Central memory CD4-positive, alpha-beta T cell (primary cell): ENCODE measurements at places on chromosomes 5 and 9.

DNA sequence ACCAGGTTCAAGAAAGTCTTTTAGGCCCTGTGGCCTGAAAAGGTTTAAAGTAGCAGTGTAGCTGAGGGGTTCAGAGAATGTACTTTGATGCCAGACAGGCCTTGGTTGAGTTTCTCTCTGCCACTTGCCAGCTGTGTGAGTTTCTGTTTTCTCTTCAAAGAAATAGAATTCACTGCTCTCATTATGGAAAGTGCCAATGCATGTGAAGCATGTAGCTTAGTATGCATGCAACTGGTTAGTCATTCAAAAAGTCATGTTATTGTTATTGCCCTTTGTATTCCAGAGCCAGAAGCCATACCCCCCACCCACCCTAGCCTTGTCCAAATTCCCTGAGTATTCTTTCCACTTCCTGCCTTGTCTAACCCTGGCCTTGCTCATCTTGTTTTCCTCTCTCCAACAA, 101.7 kb downstream of the ADRB2 start:
- DNase-seq: no peak

DNA sequence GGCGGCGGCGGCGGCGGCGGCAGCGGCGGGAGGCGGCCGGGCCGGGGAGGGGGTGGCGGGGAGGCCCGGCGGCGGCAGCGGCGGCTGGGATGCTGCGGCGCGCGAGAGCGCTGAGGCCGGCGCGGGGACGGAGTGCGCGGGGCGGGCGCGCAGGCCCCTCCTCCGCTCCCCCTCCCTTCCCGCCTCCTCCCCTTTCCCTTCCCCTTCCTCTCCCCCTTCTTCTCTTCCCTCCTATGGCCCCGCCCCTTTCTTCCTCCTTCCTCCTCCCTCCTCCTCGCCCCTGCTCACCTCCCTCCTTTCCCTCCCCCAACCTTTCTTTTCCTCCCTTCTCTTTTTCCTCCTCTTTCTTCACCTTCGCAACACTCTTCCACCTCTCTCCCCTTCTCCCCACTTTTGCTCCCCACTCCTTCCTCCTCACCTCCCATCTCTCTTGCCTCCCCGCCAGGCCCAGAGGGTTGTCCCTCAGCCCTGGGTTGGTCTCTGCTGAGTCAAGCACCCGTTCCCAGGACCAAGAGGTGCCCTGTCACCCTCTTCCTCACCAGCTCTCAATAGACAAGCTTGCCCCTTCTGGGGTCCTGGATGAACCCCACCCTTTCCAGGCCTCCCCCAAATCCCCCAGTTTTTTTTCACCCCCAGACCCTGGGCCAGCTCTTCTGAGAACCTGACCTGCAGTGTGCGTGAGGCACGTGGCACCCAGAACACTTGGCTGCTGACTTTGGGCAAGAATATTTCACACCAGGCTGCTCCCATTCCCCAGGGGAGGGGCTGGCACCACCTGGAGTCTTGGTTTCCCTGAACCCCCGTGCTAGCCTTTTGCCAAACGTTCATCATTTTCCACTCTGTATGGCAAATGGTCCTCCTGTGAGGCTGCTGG, at the start of gene SEMA4D:
Gene SEMA4D, minus strand, starts transcription at position 136 of the 874 bp plus-strand sequence. CDS start 92,657 bp downstream, outside the sequence.
- DNase-seq: peak; percentile 31

GRCh38 chr9:129938291-129938979, 103.2 kb downstream of the USP20 start:
- no peak for DNase-seq

GRCh38 chr5:32083981-32084430, 90.1 kb downstream of the GOLPH3 start:
- no peak for DNase-seq

DNA sequence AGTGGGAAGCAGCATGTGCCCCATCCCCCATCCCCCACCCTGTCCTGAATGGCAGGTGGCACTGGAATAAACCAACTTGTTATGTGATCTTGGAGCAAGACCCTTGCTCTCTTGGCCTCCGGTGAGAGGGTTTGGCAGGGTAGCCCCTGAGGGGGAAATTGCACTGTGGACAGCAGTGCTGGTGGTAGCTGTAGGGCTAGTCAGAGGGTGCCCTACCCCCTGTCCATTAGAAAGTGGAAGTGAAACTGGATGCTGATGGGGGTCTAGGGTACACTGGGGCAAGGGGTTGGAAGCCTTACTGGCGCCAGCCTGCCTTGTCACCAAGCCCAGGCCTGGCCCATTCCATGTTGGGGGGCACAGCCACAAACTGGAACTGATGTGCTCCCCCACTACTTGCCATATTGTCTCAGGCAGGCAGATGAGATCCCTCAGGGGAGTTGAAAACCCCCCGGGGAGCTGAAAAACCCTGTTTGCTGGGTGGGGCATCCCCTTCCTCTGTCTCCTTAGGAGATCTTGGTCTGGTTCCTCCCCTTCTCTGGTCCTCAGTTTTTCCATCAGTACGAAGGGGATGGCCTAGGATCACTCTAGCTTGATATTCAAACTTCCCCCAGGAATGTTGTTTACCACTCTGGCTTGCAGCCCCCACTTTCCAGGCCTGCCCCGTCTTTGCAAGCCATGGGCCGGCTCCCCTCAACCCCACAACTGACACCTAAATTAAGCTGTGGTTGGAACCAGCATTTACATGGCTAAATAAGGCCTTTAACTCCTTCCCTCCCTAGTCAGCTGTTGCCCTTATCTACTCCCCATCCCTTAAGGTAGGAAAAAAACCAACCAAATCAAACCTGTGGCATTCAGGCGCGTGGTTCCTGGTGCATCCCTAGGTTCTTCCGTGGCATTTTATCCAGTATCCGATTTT, 14.4 kb upstream of the SYNPO start:
- DNase-seq: no peak

DNA sequence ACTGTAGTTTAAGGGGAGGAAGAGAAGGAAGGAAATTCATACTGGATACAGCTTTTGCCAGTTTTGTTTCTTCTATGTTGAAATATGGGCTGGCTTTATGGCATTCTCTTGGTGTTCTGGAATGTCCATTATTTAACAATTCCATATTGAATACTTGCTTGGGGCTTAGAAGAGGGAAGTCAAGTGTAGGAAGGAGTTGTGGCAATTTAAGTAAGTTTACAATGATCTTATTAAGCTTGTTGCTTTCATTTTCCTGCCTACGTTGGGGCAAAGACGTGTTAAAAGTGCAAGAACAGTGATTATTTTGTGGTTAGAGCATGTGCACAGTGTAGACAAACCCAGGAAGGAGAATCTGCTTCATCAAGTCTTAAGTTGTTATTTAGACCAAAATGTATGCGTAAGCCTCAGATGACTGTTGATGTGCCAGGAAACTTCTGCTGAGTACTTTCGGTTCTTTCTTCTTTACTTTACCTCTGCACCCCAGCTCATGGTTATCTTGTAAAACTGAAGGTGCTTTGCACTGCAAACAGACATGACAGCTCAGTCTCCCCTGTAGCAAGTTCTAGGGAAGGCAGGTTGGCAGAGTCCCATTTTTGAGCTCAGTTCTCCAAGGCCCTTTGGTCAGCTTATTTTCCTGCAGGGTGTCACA, 75.8 kb downstream of the F2RL2 start:
- DNase-seq: peak; percentile 86

- DNase-seq: no peak
These were observed 243.3 kb upstream of the VLDLR start for GRCh38 chr9:2378266-2378665.

DNA sequence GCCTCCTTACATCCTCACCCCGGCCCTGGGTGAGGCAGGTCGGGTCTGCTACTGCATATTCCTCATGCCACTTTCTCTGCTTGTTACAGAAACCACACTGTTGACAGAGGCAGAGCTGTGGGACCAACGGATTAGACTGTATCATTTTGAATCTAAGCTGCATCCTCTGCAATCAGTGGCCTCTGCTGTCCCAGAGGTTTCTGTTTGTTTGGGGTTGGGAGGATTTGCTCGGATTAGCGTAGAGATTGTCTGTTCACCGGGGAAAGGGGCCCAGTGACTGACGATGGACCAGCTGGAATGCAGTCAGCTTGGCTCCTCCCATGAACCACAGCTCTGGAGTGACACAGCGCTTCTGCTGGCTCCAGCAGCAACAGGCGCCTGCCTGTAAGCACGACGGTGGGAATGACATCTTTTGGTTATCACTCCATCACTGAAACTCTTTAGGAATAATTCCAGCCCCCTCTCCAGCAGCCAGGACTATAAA, 37.3 kb upstream of the ADRA1B start:
- no peak for DNase-seq

DNA sequence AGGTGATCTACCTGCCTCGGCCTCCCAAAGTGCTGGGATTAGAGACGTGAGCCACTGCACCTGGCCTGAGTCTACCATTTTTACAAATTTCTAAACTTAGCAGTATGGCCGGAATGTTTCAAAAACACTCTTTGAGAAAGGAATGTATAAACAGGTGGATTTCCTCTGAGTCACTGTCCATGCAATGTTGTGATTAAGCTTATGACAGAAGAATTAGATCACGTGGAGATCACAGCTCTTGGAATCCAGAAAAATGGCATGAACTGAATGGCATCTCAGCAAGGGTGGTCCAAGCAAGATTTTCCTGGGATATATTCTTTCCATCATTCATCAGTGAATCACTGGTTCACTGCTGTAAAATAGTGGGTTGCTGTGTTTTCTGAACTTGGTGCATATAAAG, 865.0 kb downstream of the PTPRD start:
- DNase-seq: no peak

- no peak for DNase-seq
These were observed 45.0 kb upstream of the DMRTA1 start for GRCh38 chr9:22401671-22402070.

DNA sequence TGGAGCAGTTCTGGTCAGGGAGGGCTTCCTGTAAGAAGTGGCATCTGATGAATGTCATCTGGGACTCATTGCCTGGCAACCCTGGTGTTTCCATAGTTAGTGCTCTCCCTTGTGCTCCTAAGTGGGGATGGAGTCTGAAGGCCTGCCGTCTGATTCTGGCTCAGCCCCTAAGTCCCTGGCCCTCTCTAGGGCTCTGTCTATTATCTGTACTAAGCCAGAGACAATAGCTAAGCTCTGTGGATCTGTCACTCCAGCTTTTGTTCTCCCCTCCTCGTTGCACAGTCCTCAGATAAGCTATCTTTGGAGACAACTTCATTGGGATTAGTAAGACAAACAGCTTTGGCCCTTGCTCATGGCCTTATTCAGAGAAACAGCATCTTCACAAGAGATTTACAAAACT, 30.6 kb upstream of the TTC1 start:
- no peak for DNase-seq

GRCh38 chr9:132044176-132044875, 35.3 kb downstream of the MED27 start:
- no peak for DNase-seq

DNA sequence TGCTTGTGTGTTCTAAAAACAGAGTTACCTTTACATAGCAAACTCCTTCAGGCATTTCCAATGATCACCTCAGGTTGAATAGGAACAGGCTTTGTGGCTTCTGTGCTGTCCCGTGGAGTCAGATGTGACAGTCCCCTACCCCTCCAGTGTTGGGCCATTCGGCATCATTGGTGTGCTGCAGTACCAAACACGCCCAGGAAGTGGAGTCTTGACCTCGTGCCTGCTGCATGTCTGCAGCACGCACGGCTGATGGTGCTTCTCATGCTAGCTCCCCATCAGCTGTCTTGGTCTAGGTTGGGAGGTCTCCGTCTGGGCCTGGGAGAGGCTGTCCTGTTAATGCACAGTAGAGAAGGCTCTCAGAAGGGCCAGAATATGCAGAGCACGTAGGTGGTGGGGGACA, 42.5 kb upstream of the PHF2 start:
- DNase-seq: no peak

DNA sequence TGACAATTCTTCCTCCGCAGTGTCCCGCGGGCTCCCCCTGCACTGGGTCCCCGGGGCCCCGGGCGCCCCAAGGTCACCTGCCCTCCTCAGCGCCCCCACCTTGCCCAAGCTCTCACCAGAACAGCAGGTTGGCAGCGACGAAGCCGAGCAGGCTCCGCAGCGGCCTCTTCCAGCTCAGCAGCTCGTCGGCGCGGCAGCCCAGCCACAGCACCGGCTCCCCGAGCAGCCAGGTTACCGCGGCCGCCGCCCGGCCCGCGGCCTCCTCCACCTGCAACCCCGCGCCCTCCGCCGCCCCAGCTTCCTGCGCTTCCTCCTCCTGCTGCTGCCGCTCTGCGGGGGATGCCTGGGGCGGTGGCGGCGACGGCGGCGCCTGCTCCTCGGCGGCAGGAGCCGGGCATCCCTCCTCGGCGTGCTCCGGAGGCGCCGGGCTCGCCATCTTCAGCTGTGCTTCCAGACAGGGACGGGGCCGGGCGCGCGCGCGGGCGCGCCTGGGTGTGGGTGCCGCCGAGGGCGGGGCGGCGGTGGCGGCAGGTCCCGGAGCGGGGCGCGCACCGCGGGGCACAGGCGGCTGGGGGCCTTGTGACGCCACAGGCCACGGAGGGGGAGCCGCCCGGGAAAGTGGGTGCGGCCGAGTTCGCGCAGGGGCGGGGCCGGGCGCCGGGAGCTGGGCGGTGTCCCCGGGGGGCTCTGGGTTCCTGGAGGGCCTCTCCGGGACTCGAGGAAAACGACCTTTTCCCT, at the start of gene RETREG1:
Gene RETREG1, minus strand, starts transcription at position 462 of the 738 bp plus-strand sequence. Its CDS starts 26 bp downstream, at position 436.
- DNase-seq: peak; percentile 86

DNA sequence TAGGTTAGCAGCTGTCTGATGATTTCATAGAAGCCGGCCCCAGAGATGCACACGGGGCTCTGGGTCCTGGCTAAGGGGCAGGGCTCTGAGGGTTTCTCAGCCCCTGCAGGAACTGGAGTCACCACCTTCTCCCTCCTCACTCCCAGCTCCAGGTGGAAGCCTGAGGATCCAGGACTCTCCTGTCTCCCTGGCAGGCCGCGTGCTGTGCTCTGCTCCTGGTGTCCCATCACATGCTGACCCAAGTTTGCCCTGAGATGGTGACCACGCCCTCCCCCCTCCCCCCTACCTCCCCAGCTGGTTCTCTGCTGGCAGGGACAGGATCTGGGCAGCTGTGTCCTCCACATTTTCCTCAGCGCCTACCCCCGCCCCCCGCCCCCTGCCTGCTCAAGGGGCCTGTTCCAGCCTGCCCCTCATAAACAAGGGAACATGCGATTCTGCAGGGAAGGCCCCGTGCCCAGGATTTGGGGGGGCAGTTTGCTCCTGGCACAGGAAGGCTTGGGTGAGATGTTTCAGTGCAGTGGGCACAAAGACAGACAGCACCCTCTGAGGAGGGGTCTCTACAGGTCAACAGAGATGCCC, 87.4 kb downstream of the PSD2 start:
- DNase-seq: no peak

- DNase-seq: no peak
These were observed 127.1 kb upstream of the ICE1 start for GRCh38 chr5:5295351-5295750.

GRCh38 chr5:56700711-56701110, 114.6 kb upstream of the MAP3K1 start:
- DNase-seq: no peak

- DNase-seq: no peak
These were observed 151.9 kb downstream of the INSYN2B start for GRCh38 chr5:169828385-169828784.

DNA sequence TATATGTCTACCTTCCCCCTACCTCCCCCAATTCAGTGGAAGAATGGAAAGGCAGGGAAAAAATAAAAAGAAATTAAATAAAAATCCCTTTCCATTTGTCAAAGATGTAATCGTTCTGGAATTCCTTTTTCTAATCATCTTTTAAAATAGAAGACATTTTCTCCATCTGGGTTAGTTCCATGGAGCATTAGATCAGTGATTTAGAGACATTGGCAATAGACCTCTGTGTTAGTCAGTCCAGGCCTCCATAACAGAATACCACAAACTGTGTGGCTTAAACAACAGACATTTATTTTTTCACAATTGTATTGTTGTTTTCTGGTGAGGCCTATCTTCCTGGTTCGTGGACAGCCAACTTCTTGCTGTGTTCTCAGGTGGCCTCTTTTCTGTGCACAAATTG, 516.6 kb upstream of the DAB2 start:
- no peak for DNase-seq
